Upper lobe of left lung (tissue), 6 donors: ENCODE measurements at places on chromosomes 1 and 21. TPM values are rescaled to one million over a fixed set of nuclear protein-coding genes. Genes with fewer than 3 reads are reported as not detected.

DNA sequence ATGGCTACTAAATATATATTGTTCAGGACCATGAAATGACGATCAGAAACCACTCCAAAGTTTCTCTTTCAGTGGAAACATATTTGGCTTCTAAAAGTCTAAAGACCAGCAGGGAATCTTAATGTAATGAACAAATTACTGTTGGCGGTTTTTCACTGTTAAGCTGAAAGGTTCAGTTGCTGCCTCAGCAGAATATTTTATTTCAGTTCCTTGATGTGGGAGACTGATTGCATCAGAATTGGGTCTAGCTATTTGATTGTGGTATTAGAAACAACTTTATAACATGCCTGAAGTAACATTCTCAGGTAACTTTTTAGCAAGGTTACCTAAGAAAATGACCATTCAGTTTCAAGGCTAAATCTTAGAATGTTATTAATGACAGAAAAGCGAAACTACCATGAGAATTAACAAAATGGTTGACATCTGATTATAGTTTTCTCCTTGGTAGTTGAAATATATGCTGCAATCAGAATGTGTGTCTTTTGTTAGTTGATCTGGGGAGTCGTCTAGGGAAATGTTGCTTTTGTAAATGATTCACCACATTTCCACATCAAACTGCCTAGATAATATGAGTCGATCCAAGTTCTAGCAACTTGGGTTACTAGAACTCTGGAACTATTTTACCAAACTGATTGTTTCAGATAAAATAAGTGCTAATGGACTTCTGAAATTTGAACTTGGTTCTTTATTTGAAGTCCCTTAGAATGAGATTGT, 200.4 kb downstream of the HMCN1 start:
- no peak overlapping the region for H3K27ac ChIP-seq
- no peak for DNase-seq
- no peak overlapping the region for H3K4me3 ChIP-seq

MXRA8 gene
- 37.4 TPM for total RNA-seq

DNA sequence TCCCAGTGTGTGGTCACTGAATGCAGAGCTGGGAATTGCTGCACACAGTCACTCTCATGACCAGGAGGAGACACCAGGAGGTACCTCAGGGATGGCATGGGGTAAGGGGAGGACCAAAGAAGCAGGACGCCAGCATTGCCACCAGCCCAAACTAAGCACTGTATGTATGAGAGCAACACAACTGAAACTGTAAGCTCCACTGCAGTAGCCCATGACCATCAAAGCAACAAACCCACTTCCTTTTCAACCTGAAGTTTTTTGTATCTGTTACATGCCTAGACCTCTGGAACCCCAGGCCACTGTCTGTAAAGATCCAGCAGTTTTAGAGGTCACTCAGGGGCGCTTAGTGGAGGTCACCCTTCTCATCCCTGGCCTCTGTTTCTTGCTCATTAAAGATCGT, 164.3 kb downstream of the SETD4 start:
- H3K36me3 ChIP-seq = no peaks in the 10 kb centered on the region
- DNase-seq = no peak
- no peak overlapping the region for H3K27ac ChIP-seq
- H3K4me1 ChIP-seq = no peaks in the 10 kb centered on the region
- no peaks in the 10 kb centered on the region for H3K27me3 ChIP-seq

- no peak overlapping the region for H3K27ac ChIP-seq
- H3K27me3 ChIP-seq = no peaks in the 10 kb centered on the region
- H3K36me3 ChIP-seq = no peaks in the 10 kb centered on the region
- DNase-seq = no peak
- H3K4me1 ChIP-seq = no peaks in the 10 kb centered on the region
- H3K4me3 ChIP-seq = no peak overlapping the region
Measured at GRCh38 chr1:70745199-70745598, 302.4 kb downstream of the PTGER3 start.

DNA sequence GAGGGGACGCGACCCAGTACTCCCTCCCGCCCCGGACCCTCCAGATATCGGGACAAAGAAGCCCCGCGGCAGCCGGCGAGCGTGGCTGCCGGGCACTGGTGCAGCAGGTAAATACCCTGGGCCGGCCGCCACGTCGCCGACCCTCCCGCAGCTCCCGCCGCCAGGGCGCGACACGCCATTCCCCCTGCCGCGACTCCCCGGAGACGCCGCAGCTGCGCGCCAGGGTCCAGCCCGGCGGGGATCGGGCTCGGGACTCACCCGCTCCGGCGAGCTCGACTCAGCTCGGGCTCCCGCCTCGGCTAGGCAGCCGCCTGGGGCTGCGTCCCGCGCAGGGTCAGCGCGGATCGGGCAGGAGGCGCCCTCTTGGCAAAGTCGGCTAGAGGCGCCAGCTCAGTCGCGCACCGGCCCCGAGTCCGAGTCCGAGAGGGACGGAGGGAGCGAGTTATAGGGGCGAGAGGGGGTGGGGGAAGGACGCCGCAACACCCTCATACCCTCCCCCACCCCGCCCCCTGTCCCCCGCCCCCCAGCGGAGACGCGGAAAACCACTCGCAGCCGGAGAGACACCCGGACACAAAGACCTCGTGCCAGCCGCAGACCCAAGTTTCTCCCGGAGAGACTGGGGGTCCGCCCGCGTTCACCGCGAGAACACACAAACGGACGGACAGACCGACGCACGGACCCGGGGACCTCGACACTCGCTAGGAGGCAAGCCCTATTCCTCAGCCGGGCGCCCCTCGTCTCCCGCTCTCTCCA, 985 bp downstream of the SYT6 start:
- no peaks in the 10 kb centered on the region for H3K36me3 ChIP-seq
- peaks cover 24% of the 10 kb centered on the region for H3K4me1 ChIP-seq
- DNase-seq = peak; percentile 91
- peak overlapping the region; percentile 42 for H3K4me3 ChIP-seq
- H3K27me3 ChIP-seq = no peaks in the 10 kb centered on the region

SOX13 gene
- 33.8 TPM for total RNA-seq

DNA sequence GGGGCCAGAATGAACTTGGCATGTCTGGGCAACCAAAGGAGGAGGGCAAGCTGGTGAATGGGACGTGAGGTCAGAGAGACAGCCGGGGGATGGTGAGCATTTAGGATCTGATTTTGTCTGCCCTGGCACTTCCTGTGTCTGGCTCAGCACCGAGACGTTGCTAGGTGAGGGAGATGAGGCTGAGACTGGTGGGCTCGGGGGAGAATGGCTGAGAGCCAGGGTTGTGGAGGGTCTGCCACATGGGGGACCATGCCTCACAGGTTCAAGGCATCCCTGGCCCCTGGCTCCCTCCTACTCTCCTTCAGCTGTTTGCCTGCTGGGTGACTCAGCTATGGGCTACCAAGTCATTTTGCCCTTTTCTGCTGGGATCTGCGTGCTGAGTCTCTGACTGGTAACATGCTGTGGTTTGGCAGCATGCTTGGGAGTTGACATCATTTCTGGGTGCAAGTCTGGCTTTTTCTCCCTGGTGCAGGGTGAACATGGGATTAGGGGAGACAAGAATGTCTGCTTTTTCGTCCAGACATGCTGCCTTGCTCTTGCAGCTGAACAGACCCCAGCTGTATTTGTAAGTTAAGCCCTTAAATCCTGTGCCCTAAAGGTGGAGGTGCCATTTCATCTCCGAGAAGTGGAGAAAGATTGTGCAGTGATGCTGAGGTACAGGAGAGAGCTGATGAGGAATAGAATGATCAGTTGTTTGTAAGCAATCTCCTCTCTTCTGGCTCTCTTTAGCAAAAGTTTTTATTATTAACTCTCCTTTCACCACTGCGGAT, 17.6 kb downstream of the GALNT2 start:
- no peak overlapping the region for H3K27ac ChIP-seq
- H3K4me1 ChIP-seq = peaks cover 14% of the 10 kb centered on the region
- DNase-seq = no peak
- no peaks in the 10 kb centered on the region for H3K27me3 ChIP-seq
- H3K36me3 ChIP-seq = peaks cover 2% of the 10 kb centered on the region

EPHA8 gene
- total RNA-seq = not detected

- peak overlapping the region; percentile 97 for H3K27ac ChIP-seq
- peaks cover 57% of the 10 kb centered on the region for H3K36me3 ChIP-seq
- no peak for DNase-seq
- H3K4me3 ChIP-seq = peak overlapping the region; percentile 82
Measured at GRCh38 chr1:159920651-159921050, 4.7 kb downstream of the TAGLN2 start.

- peaks cover 50% of the 10 kb centered on the region for H3K4me1 ChIP-seq
- DNase-seq = peak; percentile 20
- H3K36me3 ChIP-seq = no peaks in the 10 kb centered on the region
Measured at GRCh38 chr1:109794319-109795132, 30.8 kb upstream of the EPS8L3 start.

- H3K4me1 ChIP-seq = no peaks in the 10 kb centered on the region
- no peaks in the 10 kb centered on the region for H3K36me3 ChIP-seq
- no peaks in the 10 kb centered on the region for H3K27me3 ChIP-seq
- DNase-seq = no peak
Measured at GRCh38 chr1:241773991-241774390, 74.0 kb upstream of the EXO1 start.

PALMD gene
- total RNA-seq = 11.0 TPM

- no peaks in the 10 kb centered on the region for H3K4me1 ChIP-seq
- no peaks in the 10 kb centered on the region for H3K36me3 ChIP-seq
Measured at GRCh38 chr1:29630756-29631155, 394.4 kb downstream of the PTPRU start.

IFI44L gene
- total RNA-seq = 20.4 TPM

WNT4 gene
- 1.7 TPM for total RNA-seq

GRCh38 chr1:5888606-5889211, 103.5 kb downstream of the NPHP4 start:
- H3K4me3 ChIP-seq = no peak overlapping the region
- no peak for DNase-seq
- H3K36me3 ChIP-seq = peaks cover 43% of the 10 kb centered on the region
- H3K27me3 ChIP-seq = no peaks in the 10 kb centered on the region
- no peaks in the 10 kb centered on the region for H3K4me1 ChIP-seq

- no peaks in the 10 kb centered on the region for H3K27me3 ChIP-seq
- no peaks in the 10 kb centered on the region for H3K36me3 ChIP-seq
- no peak overlapping the region for H3K27ac ChIP-seq
- no peak overlapping the region for H3K4me3 ChIP-seq
- H3K4me1 ChIP-seq = no peaks in the 10 kb centered on the region
Measured at GRCh38 chr1:239219679-239220078, 166.7 kb upstream of the CHRM3 start.

DNA sequence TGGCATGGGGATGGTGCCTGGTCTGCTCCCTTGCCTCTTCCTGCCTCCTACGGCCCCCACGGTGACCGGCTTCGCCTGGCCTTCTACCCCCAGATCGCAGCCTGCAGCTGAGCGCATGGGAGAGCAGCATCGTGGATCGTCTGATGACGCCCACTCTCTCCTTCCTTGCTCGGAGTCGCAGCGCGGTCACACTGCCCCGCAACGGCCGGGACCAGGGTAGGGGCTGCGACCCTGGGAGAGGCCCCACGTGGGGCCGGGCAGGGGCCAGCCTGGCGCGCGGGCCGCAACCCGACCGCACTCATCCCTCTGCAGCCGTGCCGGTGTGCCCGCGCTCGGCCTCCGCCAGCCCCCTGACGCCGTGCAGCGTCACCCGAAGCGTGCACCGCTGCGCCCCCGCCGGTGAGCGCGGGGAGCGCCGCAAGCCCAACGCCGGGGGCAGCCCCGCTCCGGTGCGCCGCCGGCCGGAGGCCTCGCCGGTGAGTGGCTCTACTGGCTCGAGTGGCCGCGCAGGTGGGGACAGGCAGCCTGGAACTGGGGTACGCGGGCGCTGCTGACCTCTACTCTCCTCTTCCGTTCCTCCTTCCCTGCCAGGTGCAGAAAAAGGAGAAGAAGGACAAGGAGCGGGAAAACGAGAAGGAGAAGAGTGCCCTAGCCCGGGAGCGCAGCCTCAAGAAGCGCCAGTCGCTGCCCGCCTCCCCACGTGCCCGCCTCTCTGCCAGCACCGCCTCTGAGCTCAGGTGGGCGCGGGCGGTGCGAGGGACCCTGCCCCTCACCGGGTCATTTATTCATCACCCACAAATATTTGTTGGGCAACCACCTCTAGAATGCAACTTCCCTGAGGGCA, 20.4 kb downstream of the MAP7D1 start:
- H3K4me1 ChIP-seq = no peaks in the 10 kb centered on the region
- H3K27ac ChIP-seq = no peak overlapping the region
- DNase-seq = no peak
- H3K27me3 ChIP-seq = no peaks in the 10 kb centered on the region

UMODL1 gene
- 6.3 TPM for total RNA-seq

DNA sequence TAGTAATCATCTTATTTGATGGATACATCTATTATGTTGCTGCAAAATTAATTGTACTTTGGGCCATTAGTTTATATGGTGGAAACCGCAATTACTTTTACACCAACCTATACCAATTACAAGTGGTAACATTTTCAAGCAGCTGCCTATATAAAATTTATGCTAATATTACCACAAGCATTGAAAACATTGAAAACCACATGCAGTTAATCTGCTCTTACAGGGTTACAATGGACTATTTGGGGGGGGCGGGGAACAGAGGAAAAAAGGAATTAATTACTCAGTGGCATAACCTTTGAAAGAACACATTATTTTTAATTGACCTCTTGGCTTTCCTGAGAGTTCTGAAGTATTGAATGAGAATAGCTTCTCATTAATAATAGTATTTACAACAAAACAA, 1793.2 kb downstream of the NCAM2 start:
- no peaks in the 10 kb centered on the region for H3K36me3 ChIP-seq
- no peaks in the 10 kb centered on the region for H3K27me3 ChIP-seq
- H3K27ac ChIP-seq = no peak overlapping the region
- DNase-seq = no peak
- H3K4me1 ChIP-seq = no peaks in the 10 kb centered on the region

DNA sequence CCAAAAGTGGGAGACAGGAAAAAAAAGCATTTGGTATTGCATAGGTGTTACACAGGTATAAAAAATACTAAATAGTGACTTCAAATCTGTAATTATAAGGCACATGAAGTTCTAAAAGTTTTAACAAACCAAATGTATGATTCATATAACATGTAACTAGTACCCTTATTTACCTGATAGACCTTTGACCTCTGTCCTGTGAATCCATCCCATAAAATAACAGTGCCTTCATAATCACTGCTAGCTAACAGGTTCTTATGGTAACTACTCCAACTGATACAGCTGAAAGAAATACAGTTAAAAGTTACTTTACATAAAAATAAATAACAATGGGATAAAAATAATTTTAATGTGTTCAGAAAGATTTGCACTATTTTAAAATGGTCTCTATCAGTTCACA, 163.5 kb downstream of the COP1 start:
- peaks cover 3% of the 10 kb centered on the region for H3K36me3 ChIP-seq
- DNase-seq = no peak
- H3K27me3 ChIP-seq = no peaks in the 10 kb centered on the region
- no peak overlapping the region for H3K27ac ChIP-seq
- H3K4me3 ChIP-seq = no peak overlapping the region

DNA sequence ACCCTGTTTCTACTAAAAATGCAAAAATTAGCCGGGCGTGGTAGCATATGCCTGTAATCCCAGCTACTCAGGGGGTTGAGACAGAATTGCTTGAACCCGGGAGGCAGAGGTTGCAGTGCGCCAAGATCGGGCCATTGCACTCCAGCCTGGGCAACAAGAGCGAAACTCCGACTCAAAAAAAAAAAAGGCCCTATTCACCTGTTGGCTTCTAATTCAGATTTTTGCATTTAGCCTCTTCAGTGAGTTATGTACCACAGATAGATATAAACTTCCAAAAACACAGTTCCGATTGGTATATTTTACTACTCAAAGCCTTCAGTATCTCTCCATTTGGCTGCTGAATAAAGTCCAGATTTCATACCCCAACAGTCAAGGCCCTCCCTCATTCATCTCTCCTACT, 42.7 kb downstream of the POU2F1 start:
- DNase-seq = no peak
- no peak overlapping the region for H3K4me3 ChIP-seq
- H3K27ac ChIP-seq = no peak overlapping the region
- H3K4me1 ChIP-seq = peaks cover 24% of the 10 kb centered on the region
- H3K36me3 ChIP-seq = no peaks in the 10 kb centered on the region
